Stimulated activated CD8-positive, alpha-beta memory T cell treated with anti-CD3 and anti-CD28 coated beads, Interleukin-12 subunit alpha, Interleukin-12 subunit beta, amount 100 ng/mL, for 4 hours (primary cell): ENCODE measurements at places on chromosomes 6 and 20.

DNA sequence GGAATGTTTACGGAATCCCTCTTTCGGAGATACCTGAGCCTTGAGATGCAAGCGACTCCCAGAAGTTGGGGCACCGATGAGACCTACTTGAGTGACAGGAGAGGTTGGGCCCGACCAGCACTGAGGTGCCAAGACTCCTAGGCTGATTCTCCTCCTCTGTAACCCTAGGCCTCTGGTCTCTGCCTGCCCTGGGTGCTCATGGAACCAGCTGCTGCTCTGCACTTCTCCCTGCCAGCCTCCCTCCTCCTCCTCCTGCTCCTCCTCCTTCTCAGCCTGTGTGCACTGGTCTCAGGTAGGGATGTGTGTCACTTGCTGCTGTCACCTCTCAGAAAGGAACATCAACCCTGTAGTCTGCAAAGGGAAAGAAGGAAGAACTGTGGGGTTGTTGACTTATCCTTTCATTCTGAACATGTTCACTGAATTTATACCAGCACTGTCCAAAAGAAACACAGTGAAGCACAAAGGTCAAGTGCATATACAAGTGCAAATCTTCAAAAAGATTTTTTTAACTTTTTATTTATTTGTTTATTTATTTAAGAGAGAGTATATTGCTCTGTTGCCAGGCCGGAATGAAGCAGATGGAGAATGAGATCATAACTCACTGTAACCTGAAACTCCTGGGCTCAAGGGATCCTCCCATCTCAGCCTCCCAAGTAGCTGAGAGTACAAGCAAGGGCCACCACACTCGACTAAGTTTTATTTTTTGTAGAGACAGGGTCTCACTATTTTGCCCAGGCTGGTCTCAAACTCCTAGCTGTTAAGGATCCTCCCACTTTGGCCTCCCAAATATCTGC is 913 bp downstream of the BTN2A2 start:
- no peak for DNase-seq

DNA sequence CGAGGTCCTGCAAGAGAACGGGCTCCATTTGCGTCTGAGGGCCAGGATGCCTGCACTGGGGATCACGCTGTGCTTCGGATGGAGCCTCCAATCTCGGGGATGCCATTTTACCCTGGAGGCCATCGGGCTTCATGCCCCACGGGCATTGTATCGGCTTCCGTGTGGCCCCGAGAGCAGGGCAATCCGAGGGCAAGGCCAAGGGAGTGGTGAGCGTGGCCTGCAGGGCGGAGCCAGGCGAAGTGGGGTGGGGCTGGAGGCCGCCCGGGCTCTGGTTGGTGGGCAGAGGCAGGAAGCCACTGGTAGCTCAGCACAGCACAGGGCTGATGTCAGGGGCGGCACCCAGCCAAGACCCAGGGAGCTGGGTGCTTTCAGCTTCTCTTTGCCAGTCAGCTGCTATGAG is 57.5 kb upstream of the BHLHE23 start:
- no peak for DNase-seq

GRCh38 chr6:122068291-122068769 is 331.1 kb upstream of the HSF2 start:
- DNase-seq, result no peak

DNA sequence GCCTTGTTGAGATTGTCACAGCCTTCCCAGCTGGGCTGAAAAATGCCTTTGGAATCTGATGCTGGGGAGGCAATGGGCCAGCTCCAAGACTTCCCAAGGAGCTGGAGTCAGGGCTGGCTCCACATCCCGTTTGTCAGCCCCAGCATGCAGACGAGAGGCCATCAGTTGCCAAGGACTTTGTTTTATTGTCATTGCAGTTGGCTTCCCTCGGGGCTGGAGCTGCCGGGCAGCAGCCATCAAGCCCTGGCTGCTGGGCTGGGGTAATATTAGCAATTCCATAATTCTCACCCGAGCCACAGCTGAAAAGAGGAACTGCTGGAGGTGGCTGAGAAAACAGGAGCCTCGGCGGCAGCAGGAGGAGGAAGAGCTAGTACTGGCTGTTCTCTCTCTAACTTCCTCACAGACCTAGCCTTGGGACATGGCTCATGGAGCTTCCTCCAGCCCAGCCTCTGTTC is 182.5 kb downstream of the CDC5L start:
- DNase-seq, result no peak

DNA sequence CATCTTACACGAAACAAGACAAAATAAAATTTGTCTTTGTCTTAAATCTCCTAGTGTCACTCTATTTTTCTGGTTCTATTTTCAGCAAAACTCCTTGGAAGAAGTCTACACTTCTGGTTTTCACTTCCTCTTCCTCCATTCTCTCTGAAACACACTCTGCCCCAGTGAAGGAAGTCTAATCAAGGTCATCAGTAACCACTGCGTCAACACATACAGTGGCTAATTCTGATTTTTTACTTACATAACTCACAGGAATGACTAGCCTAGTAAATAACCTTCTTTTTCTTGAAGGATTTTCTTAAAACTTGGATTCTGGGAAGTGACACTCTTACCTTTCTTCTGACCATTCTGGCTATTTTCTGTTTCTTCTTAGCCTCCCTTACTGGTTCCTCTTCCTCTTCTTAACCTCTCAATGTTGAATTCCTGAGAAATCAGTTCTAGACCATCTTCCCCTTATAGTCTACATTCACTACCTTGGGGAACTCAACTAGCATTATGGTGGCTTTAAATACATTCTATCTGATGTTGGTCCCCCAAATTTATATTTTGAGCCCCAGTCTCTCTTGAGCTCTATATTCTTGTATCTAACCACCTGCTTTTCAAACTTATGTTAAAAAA is 37.5 kb downstream of the AIG1 start:
- no peak for DNase-seq

GRCh38 chr6:31405996-31406395 is 2.6 kb downstream of the MICA start:
- no peak for DNase-seq

DNA sequence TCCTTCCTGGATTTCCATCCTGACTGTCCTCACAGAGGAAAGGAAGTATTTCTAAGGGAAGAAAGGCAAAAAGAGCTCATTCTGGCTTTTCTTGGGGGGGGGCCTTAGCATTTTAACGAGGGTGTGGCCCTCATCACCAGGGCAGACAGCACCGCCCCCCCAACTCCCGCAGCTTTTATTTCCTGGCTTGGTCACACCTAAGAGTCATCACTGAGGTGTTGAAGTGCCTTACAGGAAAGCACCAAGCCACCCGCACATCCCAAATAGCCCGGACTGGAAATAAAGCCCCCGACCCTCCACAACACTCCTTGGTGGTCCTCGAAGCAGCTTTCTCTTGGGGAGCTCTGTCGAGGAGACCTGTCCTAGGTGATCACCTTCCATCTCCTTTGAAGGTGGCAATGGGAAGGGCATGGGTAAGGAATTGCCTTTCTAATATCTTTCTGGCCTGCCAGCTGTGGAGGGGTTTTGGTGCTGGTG is 1.3 kb downstream of the PTK7 start:
- DNase-seq, result no peak
